GM04504 (cell line): ENCODE measurements at places on chromosomes 6 and 20.
A peak's percentile ranks its signal among the peaks of the same experiment; 100 is the strongest.

DNA sequence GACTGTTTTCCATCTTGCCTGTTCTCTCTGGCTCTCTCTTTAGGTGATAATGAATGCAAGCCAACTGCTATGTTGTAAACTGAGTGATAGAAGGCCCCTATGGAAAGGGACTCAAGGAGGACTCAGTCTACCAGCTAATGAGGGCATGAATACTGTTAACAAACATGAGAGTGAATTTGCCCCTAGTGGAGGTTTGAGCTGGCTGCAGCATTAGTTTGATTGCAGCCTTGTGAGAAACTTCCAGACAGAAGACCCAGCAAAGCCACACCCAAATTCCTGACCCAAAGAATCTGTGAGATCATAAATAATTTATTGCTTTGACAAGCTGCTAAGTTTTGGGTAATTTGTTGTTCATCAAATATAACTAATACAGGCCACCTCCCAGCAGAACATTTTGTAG is 50.0 kb upstream of the PLCB1 start:
- DNase-seq: no peak

GRCh38 chr20:5168651-5169396 is 42.0 kb downstream of the CDS2 start:
- no peak for DNase-seq

GRCh38 chr20:56249244-56249955 is 868 bp downstream of the MC3R start:
- DNase-seq: no peak

- no peak for DNase-seq
Observed at GRCh38 chr6:158591810-158592209, 31.9 kb downstream of the TMEM181 start.

- no peak for DNase-seq
Observed at GRCh38 chr6:108453601-108454185, 107.0 kb upstream of the FOXO3 start.

DNA sequence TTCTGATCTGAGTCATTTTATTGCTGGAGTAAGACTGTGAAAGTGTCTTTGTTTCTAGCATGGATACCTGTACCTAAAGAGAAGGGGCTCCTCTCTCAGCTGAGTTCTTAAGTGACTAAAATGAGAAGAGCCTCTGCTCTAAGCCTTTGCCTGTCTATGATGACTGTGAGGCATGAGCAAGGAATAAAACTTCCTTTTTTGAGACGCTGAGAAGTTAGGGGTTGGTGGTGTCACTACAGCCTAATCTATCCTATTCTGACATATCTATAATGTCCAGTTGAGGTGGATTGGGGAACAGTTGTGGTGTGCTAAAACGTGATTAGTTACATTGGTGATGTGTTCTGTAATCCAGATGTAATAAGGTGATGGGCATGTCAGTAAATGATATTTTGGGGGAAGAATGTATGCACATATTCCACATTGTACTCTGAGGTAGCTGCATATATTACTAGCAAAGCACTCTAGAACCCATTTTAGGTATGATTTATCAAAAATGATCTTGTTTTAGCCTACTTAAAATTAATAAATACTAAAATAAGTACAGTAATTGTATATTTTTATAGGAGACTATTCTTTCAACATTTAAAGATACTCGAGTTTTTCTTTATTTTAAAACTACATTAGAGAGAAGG is 18.1 kb downstream of the ADGRB3 start:
- DNase-seq: no peak

DNA sequence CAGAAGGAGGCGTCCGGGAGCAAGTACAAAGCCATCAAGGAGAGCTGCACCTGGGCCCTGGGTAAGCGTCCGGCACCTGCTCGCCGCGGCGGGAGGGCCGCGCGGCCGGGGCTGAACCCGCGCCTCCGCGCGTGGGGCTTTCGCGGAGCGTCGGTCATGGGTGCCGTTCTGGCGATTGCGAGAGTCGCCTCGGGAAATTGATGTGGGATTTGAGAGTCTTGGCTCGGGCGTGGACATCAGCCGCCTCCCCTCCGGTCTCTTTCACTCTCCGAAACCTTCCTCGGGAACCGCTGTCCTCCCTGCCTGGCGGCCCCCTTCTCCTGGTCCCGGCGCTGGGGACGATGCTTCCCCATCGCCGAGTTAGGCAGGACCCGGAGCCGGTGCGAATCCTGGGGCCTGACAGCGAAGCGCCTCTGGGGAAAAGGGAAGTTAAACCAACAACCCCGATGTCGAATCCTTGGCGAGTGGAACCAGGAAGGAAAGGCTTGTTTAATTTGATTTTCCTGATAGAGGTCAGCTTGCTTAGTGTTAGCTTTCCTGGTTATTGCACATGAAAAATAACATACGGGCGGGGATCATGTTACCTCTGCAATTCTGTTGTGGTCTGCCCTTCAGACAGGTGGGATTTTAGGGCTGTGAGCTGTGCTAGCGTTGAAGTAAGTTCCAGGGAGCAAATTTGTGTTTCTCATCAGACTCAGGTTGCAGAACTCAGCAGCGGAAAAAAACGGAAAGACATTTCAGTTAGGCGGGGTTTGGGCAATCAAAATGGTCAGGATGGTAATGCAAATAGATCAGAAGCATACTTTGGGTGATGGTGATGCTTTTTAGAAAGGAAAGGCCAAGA is 594 bp downstream of the ARFGEF3 start:
- DNase-seq: no peak

DNA sequence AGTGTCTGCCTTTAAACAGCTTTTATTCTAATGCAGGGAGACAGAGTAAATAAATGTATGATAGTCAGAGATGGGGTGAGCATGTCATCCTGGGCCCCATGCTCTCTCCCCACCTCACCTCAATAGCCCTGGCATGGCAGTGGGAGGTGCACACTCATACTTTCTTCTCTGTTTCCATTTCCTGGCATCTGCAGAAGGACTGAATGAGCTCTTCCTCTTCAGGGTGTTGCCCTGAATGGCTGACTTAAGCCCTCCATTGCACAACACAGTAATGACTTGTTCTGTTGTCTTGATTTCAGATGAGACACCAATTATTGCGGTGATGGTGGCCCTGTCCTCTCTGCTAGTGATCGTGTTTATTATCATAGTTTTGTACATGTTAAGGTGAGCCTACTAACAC is 57.0 kb upstream of the GNRH2 start:
- peak; percentile 14 for DNase-seq

GRCh38 chr6:30685157-30686008 is 1.1 kb downstream of the PPP1R18 start:
- DNase-seq: no peak

DNA sequence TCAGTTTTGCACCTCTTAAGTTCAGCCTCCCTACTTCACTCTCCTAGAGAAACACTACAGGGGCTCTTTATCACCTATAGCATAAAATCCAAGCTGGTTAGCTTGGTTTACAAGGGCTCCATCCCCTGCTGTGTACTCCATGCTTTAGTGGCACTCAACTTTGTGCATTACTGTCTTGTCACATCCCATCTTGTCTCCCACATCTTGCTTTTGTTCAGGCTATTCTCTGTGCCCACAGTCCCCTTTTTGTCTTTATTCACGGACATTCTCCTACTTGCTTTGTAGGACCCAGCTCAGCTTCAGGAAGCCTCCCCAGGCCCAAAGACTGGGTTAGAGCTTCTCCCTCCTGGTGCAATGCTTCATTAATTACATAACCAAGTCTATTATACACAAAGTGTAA is 107.9 kb upstream of the SPACA1 start:
- DNase-seq: no peak

GRCh38 chr20:44731657-44732056 is 14.0 kb upstream of the KCNK15 start:
- DNase-seq: no peak

DNA sequence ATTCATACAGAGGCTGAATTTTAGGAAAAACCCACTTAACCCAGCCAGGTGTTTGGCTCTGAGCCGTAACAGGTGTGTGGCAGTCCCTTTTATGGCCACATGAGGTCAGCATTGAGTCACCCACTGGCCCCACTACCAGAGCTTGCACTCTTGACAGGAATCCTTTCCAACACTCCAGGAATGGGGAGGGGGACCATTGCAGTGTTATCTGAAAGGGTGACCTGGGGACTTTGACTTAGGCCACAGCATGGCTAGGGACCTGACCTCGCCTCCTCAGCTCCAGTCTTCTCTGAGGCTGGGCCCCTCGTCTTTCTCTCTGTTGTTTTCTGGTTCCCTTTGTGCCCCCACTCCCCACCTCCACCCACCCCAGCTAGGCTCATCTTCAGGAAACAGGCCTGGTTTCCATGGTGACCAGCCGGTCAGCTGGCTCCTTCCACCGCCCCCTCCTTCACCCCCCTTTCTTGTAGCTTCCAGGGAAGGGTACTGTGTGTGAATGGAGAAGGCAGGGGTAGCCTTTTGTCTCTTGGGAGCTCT is 2.1 kb upstream of the TMEM151B start:
- no peak for DNase-seq

DNA sequence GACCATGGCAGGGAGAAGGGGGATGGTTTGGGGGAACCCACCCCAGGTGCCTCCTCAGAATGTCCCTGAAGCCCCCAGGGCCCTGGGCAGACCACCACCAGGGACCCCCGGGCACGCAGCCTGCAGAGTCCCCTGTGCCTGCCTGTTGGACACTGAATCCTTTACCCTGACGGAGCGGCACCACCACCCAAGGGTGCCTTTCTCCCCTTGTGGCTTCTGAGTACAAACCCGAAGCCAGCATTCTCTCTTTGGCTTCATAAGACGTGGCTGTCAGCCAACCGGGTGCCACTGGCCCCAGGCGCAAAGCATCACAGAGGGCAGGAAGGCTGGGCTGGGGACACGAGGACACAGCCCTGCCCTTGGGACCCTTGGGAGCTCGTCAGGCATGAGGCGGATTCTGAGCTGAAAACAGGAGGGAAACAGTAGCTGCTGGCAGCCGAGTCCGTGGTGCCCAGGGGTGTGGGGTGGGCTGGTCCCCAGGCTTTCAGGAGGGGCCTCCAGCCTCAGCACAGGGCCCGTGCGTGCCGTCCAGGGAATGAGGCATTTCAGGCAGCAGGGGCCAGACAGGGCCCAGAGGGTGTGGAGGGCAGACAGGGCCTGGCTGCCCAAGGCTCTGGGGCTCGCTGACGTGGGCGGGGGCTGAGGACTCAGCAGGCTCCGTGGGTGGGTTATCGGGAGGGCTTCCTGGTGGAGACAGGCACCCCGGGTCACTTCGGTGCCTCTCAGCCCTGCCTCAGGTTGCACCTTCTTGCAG is 3.5 kb downstream of the COL9A3 start:
- DNase-seq: no peak

DNA sequence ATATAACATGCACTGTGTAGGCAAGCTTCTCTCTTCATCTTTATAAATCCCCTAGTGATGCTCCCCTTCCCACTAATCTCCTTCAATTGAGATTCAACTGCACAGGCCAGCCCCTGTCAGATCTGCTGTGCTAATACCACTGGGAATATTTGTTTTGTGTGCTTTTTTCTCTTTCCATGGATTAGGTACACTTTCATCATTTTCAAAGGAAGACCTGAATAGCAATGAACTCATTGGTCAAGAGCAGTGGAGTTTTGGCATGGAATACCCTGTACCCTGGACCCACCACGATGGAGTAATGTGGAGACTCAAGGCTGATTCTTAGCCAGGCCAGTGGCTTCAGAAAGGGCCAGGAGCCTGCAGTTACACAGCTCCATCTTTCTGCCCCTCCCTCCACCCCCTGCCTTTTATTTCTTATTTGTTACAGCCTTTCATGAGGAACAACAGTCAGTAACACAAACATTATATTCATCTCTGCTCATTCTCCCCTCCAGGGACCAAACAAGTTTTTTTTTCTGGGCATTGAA is 75.4 kb upstream of the KCNG1 start:
- DNase-seq: no peak

DNA sequence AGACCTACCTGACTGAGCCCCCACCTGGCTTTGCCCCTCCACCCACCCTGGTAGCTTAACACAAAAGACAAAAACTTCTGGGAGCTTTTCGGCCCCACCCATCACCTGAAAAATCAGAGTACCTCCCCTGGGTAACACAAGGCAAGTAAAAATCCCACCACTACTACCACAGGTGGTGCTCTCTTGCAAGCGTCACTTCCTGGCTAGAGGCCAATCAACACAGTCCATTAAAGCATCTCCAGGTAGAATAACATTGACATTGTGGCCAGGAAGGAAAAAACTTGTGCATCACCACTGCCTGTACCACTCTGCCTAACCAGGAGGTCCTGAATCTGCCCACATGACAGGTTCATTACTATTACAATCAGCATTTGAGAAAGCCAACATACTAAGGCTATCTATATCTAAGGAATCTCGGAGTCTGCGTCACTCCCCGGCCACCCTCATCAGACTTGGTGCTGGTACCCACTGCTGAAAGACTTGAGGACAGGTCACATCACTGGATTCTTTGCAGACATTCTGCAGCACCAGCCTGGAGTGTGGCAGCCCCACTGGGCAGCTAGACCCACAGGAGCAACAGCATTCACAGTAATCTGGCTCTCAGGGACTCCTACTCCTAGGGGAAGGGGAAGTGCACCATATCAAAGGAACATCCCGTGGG is 125.9 kb downstream of the CDK19 start:
- no peak for DNase-seq

GRCh38 chr20:9359561-9360308 is 154.7 kb upstream of the LAMP5 start:
- peak; percentile 65 for DNase-seq

- DNase-seq: no peak
Observed at GRCh38 chr20:3698591-3699001, 13.8 kb downstream of the SIGLEC1 start.

DNA sequence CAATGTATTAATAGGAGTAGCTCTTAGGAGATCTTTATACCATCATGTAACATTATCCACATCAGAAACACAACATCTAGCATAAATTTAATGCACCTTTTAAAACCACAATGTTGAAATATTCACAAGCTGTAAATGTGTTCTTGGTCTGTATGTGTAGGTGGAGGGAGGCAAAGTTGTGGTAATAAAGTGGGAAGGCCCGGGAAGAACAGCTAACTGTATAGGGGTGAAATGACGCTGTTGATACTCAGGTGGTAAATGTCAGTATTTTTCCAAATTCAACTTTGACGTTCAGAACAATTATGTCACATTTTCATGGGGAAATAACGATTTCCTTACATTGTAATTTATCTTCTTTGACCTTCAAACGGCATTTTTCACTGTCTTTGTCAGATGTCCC is 146.0 kb upstream of the STMND1 start:
- no peak for DNase-seq

- DNase-seq: no peak
Observed at GRCh38 chr20:25579081-25579770, 6.1 kb downstream of the NINL start.

DNA sequence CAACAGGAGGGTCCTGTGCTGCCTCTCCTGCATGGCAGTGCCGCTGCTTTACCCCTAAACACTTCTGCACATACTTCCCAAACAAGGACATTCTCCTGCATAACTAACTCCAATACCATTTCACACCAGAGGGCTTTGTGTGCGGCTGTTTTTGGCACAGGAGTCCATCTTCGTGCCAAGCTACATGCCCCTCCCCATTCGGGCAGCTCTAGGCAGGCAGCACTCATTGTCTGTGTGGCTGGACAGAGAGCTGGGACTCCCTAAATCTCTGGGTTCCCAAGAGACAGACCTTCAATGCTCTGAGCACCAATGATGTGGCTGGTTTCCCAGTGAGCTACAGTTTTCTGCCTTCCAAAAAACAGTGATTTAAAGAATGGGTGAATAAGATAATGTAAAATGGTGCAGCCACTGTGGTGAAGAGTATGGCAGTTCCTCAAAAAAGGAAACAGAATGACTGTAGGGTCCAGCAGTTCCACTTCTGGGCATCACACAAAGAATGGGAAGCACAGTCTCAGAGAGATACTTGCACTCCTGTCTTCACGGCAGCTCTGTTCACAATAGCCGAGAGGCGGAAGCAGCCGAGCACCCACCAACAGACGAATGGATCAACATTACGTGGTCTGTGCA is 80.3 kb upstream of the DUSP22 start:
- no peak for DNase-seq

GRCh38 chr6:80544976-80545722 is 438.7 kb downstream of the BCKDHB start:
- no peak for DNase-seq
